ENCODE measurements at places on chromosomes 3 and 15. TPM values are rescaled to one million over a fixed set of nuclear protein-coding genes. Genes with fewer than 3 reads are reported as not detected.
A peak's percentile ranks its signal among the peaks of the same experiment; 100 is the strongest.

The SRGAP3 gene
- 21.4 TPM for total RNA-seq

GRCh38 chr3:173397161-173398110 lies at the start of gene NLGN1:
Gene NLGN1, plus strand, starts transcription at chr3:173397744.
- DNase-seq, result peak; percentile 79

The RAD51 gene
- total RNA-seq, result 3.7 TPM

The OR5K2 gene
- not detected for total RNA-seq

- DNase-seq, result peak; percentile 63
These were observed 12.1 kb downstream of the OSBPL10 start for GRCh38 chr3:31968927-31969418.

DNA sequence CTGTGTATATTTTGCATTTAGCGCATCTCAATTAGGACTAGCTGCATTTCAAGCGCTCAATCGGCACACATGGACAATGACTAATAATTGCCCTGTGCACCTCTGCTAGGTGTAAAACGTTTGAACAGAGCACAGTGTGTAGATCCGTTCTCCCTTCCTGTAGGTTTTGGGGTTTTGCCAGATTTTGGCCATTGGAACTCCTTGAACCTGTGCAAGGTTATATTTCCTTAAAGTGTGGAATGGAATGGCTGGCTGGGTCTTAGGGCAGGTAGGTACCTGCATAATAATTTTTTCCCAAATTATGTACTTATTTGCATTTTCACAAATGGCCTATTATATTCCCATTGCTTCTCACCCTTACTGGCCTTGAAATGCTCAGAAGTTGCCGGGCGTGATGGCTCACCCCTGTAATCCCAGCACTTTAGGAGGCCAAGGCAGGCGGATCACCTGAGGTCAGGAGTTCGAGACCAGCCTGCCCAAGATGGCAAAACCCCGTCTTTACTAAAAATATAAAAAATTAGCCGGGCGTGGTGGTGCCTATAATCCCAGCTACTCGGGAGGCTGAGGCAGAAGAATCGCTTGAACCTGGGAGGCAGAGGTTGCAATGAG lies 777 bp downstream of the RNU5B-1 start:
- peak; percentile 70 for DNase-seq

- DNase-seq, result no peak
These were observed 50.2 kb upstream of the SI start for GRCh38 chr3:165128544-165128943.

- DNase-seq, result no peak
These were observed 504.0 kb downstream of the UNC13C start for GRCh38 chr15:54482251-54482650.

- no peak for DNase-seq
These were observed 800 bp upstream of the TARS3 start for GRCh38 chr15:101725073-101725472.

DNA sequence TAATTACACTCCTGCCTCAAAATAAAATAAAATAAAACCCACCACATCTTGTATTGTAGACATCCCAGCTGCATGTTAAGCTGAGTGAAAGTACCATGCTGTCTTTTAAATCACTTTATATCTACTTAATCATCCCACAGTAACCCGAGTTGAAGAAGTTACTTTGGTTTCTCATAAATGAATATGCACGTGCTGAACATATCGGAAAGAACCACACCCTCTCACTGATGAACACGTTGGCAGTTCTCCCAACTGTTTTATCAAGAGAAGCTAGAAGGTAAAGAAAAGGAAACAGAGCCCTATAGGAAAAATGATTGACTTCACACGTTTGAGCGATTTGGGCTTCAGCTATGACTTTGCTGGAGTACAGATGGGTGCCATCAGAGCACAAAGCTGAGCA lies 15.9 kb upstream of the TM4SF19 start:
- no peak for DNase-seq

The PODXL2 gene
- total RNA-seq, result 8.4 TPM

- DNase-seq, result no peak
These were observed 29.3 kb downstream of the SCN5A start for GRCh38 chr3:38620236-38620635.

The GALNT15 gene
- total RNA-seq, result 2.5 TPM

DNA sequence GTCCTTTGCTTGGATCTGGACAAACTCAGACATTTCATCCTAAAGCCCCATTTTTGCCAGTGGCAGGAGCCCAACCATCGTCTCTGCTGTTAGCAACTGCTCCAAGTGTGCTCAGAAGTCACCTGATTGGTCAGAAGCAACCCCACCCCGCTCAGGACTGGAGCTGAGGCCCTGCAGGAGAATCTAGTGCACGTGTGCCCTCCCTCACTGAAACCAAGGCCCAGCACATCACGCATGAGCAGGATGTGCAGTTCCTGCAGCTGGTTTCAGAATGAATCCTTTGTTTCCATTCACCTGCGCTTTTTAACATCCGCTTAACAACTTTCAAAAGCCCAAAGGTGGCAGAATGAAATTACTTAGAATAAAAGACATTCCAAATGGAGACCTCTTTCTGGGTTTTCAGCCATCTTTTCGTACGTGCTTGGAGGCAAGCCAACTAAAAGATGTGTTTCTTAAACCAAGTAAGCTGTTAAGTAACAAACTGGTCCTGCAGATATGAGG lies 81.2 kb downstream of the SRGAP3 start:
- DNase-seq, result no peak

DNA sequence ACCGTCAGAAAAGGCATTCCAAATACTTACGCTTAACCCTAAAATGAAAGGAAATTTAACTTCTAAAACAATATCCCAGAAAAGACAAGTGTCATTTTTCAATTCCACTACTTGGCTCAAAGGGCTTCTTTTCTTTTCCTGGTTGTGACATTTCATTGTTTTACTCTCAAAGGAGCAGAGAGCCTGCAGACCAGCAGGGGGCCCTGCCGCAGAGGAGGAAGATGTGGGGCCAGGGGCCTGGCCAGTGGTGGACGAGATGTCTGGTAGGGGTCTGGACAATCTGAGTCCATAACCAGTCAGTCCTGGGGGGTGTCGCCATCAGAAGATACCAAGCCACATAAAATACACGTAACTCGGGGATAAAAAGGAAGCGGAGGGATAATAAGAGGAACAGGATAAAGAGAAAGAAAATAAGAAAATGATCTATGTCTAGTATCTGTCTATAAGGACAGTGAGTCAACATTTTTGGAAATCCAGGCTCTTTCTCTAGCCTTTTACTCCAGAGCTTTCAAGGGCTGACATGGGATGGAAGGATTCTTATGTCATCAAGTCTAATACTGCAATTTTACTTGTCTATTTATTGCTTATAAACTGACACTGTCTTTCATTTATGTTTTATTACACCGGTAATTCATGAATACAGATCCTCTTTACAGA lies 54.2 kb upstream of the ARHGEF3 start:
- DNase-seq, result no peak

DNA sequence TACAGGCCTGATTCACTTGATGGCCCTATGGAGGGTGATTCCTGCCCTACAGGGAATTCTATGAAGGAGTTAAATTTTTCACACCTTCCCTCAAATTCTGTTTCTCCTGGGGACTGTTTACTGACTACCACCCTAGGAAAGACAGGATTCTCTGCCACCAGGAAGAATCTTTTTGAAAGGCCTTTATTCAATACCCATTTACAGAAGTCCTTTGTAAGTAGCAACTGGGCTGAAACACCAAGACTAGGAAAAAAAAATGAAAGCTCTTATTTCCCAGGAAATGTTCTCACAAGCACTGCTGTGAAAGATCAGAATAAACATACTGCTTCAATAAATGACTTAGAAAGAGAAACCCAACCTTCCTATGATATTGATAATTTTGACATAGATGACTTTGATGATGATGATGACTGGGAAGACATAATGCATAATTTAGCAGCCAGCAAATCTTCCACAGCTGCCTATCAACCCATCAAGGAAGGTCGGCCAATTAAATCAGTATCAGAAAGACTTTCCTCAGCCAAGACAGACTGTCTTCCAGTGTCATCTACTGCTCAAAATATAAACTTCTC lies 43.6 kb downstream of the BLM start:
- DNase-seq, result no peak

The CIDEC gene
- 29.4 TPM for total RNA-seq

DNA sequence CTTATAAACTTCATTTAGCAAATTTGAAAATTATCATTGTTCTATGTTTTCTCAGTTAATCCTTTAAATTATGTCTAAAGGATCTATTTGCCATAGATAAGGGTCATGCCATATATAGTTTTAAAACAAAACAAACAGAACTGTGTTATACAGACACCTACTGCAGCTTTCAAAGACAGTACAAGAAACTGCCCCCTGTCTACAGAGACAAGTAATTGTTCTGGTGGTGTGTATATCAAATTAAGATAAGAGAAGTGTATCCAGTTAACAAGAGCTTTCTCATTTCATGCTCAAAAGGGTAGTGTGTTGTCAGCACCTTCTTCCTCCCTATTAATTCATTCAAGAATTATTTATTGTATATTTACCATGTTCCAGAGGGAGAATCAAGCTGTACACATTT lies 201.2 kb downstream of the FMN1 start:
- no peak for DNase-seq

DNA sequence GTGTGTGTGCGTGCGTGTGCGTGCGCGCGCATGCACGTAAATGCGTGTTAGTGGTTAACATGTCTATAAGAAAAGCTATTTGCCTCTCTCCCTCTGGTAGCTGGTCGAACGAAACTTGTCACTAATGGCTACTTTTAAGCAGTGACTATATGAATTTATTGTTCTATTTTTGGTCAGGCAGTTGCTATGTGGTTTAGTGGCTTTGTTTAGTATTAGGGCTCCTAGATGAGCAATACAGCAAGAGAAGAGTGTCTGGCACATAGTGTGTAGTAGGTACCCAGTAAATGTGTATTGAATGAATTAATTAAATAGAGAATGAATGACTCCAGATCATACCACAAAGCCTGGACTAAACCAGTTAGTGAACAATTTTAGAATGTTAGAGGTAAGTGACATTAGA lies 171.6 kb downstream of the PPM1L start:
- no peak for DNase-seq

DNA sequence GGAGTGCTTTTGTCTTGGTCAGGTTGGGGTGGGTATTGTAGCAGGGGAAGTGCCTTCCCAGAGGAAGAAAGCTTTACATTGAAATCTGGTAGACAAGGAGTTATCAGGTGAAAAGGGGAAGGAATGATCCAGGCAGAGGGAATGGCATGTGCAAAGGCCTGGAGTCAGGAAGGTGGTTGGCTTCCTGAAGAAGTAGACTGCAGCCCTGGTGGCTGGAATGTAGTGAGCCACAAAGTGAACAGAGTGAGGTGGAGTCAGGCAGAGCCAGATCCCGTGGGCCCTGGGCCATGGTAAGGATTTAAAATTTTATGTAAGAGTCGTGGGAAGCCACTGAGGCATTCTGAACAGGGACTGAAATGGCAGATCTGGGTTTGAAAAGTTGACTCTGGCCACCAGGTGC lies 58.3 kb downstream of the RAB11A start:
- DNase-seq, result no peak

DNA sequence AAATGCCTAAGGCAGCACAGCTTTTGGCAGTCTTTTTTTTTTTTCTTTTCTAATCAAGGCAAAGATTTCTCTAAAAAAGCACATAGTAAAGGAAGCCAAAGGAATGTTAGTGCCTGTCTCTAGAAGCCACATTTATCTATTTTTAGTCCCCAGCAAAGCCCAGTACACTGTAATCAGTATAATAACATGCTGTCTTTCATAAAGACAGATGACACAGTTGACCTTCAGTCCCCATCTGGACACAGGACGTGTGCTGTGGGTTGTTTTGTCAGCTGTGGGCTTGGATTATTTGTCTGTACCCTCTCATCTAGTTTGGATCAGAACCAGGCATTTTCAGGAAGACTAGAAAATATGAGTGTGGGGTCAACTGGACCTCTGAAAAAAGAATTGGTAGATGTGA lies 110.4 kb upstream of the CTNNB1 start:
- DNase-seq, result no peak

GRCh38 chr3:72445827-72446217 lies 402.4 kb downstream of the SHQ1 start:
- peak; percentile 58 for DNase-seq

DNA sequence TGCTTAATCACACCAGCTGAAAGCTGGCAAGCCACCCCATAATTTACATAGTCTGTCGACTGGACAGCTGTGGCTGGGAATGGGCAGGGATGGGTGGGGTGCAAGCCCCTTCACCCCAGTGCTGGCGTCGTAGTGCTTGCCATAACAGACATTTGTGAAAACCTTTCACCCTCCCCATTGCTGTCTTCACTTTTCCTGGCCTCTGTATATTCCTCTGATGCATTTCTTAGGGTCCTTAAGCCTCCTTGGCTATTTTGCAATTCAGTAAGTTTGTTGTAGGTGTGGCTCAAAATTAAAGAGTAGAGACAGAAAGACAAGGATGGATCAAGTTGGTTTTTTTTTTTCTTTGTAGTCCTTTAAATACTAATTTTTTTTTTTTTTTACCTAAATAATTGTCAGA lies 383.3 kb upstream of the MCTP2 start:
- no peak for DNase-seq

The FETUB gene
- total RNA-seq, result 0.49 TPM

The SLC6A11 gene
- total RNA-seq, result 0.49 TPM

DNA sequence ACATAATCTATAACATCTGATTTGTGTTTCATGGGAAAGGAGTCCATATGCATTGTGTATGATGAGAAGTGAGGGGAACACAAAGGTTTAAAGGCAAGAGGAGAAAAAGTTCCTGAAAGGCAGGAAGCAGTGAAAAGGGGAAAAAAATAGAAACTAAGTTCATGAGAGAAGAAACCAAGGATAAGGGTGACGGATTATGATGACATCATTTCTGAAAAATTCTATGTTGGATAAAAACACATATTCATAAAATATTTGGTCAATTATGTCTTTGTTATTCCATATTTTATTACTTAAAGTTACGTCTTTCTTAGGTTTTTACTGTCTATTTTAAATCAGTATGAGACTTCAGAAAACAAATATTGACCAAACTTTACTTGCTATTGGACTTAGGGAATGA lies 48.6 kb upstream of the CP start:
- DNase-seq, result no peak

The SIDT1 gene
- total RNA-seq, result 4.4 TPM

- DNase-seq, result no peak
These were observed 18.2 kb upstream of the ACOX2 start for GRCh38 chr3:58555203-58555602.

The EPHB3 gene
- 44.4 TPM for total RNA-seq

The GCHFR gene
- 7.4 TPM for total RNA-seq

GRCh38 chr15:85785887-85786780 lies 8.6 kb downstream of the KLHL25 start:
- DNase-seq, result no peak

The DCLK3 gene
- 1.1 TPM for total RNA-seq

The GRM2 gene
- total RNA-seq, result 0.10 TPM

The MME gene
- 55.5 TPM for total RNA-seq

- DNase-seq, result no peak
These were observed 168.4 kb upstream of the CADPS start for GRCh38 chr3:63043631-63044030.

GRCh38 chr15:66100761-66101160 lies 152.8 kb downstream of the MEGF11 start:
- DNase-seq, result no peak

- DNase-seq, result no peak
These were observed 100.6 kb downstream of the SLMAP start for GRCh38 chr3:57856675-57857074.

The GOLGA8H gene
- total RNA-seq, result 1.2 TPM

- DNase-seq, result no peak
These were observed 17.3 kb upstream of the BSN start for GRCh38 chr3:49536875-49537533.

The ITIH1 gene
- total RNA-seq, result 1.3 TPM

- DNase-seq, result peak; percentile 58
These were observed 28.0 kb downstream of the KLHDC8B start for GRCh38 chr3:49199239-49199899.

The FEZF2 gene
- not detected for total RNA-seq

- no peak for DNase-seq
These were observed 1051.8 kb upstream of the CFAP20DC start for GRCh38 chr3:60101621-60102020.

All from skin of body (tissue), 3 donors.